Stimulated activated CD8-positive, alpha-beta memory T cell treated with anti-CD3 and anti-CD28 coated beads, Interleukin-7, amount 100 ng/mL, for 1 hour (primary cell): ENCODE measurements at places on chromosomes 1 and 21.
A peak's percentile ranks its signal among the peaks of the same experiment; 100 is the strongest.

DNA sequence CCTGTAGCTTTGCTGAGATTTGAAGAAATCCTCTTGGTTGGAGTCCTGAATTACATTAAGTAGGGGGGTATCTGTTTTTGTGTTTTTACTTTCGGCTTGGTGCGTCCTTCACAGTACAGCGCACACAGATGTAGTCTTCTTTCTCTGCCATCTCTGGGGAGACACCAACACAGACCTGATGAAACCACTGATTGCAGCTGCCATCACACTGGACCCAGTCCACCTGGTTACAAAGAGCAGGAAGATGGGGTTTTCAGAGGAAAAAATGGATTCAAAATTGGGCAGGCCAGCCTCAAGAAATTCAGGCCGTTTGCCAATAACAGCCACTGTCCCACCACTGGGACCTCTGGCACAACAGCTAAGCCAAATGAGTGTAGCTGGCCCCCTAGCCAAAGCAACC lies 18.7 kb upstream of the SYT2 start:
- no peak for DNase-seq

DNA sequence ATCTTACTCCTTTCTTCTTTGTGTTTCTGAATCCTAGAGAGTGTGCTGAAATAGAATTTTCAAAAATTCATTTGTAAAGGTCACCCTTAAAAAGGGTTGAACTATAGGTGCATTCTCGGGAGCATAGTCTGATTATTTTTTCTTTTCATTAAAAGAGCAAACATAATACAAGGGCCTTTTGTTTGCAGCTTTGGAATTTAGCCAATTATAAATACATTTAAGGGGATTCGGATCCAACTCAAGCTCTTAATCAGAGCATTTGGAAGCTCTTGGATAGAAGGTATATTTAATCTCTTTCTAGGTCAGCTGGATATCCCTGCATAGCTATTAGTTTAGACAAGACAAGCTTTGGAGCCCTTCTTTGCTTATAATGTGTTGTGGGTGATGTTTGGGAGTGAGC lies 321.7 kb downstream of the HHAT start:
- no peak for DNase-seq

GRCh38 chr21:45944601-45945000 lies 37.0 kb upstream of the COL6A1 start:
- no peak for DNase-seq

DNA sequence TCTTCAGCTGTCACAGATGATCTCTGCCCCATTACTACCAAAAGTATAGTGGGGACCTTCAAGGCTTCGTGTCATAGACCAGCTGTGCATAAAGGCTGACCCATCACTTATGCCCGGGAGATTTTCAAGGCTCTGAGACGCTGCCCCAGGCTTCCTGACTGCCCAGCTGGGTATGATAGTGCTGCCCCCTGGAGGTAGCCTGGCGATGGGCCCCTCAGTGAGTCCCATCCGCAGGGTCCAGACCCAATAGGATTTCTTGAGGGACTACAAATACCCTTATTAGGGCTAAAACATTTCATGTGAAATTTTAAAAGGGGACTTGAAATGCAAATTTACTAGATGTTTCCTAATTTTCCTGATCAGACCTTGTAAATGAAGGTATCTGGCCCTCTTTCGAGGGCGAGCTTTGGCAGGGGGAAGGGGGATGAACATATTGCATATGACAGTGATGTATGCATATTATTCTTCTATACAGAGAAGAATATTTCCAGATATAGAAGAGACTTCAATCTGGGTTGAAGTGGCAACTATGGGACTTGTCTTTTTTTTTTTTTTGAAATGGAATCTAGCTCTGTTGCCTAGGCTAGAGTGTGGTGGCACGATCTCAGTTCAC lies 11.7 kb upstream of the FCMR start:
- DNase-seq, result peak; percentile 61

GRCh38 chr21:29182691-29183092 lies 52.2 kb downstream of the MAP3K7CL start:
- no peak for DNase-seq

DNA sequence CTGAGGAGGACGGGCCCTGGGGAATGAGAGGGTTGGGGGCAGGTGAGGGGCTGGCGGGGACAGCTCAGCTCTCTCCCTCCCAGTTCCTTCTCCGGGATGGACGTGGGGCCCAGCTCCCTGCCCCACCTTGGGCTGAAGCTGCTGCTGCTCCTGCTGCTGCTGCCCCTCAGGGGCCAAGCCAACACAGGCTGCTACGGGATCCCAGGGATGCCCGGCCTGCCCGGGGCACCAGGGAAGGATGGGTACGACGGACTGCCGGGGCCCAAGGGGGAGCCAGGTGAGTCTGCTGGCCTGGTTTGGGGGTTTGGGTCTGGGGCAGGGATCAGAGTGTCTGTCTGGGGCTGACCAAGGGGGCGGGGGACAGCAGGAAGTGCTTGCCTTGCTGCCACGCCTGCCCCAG lies 495 bp downstream of the C1QC start:
- no peak for DNase-seq

DNA sequence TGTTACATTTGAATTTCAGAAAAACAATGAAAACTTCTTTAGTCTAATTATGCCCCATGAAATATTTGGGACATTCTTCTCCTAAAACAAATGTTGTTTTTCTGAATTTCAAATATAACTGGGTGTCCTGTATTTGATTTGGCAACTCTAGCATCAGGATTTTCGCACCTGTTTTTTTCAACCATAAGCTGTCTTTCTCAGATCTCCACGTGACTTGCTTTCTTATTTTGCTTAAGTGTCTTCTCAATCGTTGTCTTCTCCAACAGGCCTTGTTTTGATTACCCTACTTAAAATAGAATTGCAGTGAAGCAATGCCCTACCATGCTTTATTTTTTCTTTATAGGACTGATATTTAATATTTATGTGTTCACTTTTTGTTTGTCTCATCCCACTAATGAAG lies 752.8 kb upstream of the RGS18 start:
- DNase-seq, result no peak

DNA sequence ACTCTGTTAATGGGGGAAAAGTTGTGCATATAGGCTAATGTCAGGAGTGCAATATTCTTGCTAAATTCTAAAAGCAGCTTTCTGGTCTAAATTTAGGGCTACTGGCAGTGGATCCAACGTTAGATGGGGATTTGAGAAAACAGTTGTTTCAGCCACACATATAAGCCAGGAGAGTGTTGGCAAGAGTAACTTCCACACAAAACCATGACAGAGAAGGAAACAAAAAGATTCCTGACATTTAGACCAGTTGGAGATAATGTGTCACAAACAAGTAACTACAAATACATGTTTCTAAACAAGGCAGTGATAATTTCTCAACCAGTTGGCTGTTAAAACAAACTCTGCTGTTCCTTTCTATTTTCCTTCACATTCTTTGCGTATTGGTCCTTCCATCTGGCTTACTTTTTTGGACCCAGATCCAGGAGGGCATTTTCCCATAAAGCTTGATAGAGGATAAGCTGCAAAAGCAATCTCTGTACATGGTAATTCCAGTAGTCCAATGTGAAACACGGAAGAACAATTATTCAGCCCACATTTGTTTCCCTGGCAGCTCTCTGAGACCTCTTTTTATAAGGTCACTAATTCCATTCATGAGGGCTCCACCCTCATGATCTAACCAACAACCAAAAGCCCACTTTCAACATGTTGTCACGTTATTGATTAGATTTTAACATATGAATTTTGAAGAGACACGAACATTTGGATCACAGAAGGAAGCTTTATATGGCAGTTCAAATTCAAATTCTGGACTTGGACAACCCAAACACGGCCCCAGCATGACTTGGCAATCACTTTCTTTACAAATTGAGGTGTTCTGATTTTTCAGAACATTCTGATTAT lies 1888.6 kb downstream of the MRPL39 start:
- no peak for DNase-seq

- DNase-seq, result no peak
These were observed 57.1 kb upstream of the C1orf87 start for GRCh38 chr1:60130703-60131102.

- no peak for DNase-seq
These were observed 522.9 kb downstream of the KIF26B start for GRCh38 chr1:245677461-245678240.
